ENCODE measurements at places on chromosomes 16 and 17.

DNA sequence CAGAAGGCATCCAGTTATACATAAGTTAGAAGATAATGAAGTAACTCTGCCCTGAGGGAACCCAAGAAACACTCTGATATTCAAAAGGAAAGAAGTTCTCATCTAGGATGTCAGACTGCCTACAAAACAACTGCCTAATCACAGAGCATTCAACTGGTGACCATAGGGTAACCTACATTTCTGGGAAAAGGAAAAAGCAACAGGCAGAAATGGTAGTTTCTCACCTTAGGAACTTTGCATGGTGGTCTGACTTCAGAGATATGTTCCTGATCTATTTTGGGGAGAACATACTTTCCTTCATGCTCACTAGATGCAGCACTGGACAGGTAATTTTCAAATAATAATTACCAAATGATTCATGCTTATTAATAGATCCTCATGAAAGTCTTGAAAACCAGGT lies 16.5 kb downstream of the RNF43 start:
- no peak for DNase-seq

DNA sequence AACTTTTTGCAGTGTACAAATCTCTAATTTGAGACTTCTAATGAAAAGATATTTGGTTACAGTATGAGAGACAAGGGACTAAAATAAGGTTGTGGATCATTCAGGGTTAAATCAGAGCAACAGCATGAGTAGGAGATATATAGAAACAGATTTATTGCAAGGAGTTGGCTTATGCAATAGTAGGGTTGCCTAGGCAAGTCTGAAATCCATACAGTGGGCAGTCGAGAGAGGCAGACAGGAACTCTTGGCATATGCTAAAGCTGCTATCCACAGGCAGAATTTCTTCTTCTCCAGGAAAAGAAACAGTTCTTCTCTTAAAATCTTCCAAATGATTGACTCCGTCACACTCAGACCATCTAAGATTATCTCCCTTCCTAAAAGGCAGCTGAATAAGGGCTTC lies 500.8 kb downstream of the MAF start:
- no peak for DNase-seq

- DNase-seq: no peak
Observed at GRCh38 chr17:4591529-4591928, 7.2 kb downstream of the SMTNL2 start.

DNA sequence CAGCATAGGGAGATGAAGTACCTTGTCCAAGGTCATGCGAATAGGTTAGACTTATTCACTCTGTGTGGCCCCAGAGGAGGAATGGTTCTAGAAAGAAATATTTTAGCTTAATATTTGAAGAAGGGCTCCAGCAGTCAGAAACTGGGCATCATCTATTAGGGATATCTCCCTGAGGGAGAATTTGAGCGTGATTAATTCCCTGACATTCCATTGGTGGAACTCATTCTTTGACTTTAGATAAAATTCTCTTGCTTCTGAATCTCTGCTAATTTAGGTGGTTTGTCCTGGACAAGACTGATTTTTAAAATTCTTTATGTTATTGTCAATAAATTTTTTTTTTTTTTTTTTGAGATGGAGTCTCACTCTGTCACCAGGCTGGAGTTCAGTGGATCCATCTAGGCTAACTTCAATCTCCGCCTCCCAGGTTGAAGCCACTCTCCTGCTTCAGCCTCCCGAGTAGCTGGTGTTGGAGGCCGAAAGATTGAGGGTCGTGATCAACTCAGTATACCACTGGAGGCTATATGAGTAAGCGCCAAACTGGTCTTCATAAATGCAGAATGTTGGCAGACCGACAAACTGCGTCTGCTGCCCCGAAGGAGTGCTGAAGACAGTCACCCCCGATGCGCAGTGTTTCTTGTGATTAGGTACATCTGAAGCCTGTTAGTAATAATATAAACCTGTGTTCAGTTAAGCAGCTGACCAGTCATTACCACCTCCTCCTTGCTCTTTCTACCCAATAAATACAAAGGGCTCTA lies 267.9 kb upstream of the HSBP1 start:
- no peak for DNase-seq

DNA sequence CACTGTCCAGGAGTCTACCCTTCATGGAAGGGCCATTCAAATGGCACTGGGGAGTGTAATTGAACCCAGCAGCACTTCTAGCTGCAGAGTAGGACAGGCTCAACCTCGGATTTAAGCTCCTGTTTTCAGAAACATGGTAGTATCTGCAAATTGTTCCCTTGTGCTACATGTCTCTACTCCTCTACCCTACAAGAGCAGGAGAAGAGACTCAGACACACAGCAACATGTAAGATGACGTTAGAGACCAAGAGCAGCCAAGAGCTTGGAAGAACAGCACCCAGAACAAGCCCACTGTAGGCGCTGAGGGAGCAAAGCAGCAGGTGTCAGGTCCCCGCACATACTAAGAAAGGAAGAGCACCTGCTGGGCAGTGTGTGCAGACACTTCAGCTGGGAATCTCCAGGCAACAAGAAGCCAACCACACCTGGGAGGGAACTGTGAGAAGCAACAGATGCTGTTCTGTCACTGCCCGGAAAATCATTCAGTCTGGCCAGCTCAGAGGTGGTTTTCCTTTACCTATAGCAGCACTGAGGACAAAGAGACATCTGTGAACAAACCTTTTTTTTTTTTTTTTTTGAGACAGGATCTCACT lies 35.6 kb upstream of the MNT start:
- DNase-seq: no peak

GRCh38 chr17:917391-917811 lies 62.2 kb downstream of the NXN start:
- DNase-seq: no peak

- no peak for DNase-seq
Observed at GRCh38 chr17:58279736-58280479, 827 bp downstream of the MPO start.

DNA sequence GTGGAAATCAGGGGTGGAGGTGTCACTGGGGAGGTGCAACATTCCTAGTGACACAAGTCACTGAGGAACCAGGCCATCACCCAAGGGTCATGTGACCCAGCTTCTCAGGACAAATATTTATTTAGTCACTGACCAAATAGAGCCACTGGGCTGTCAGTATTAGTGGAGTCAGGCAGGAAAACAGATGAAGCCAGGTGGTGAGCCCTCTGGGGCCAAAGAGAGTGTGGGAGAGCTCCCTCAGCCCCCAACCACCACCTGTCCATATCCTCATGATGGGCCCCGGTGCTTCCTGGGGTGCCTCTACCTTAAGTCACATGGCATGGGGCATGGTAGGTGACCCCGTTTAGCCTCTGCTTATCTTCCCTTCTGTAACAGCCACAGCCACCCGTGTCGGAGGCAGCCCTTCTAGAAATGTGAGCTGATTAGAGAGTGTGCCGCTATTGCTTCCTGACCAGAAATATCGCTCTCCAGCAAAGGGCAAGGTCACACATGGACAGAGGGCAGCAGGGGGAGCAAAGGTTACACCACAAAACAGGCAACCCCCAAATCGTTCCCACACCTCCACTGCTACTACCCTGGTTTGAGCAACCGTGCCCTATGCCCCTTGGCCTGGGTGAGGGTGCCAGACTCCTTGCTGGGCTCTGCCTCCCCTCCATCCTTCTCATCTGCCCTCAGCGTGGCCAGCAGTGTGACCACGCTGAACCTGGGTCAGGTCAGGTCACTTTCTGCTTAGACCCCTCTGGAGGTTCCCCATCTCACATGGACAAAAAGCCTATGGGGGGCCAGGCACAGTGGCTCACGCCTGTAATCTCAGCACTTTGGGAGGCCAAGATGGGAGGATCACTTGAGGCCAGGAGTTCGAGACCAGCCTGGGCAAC lies 8.6 kb upstream of the AKTIP start:
- DNase-seq: no peak

GRCh38 chr17:81249223-81250040 lies 10.3 kb downstream of the NDUFAF8 start:
- no peak for DNase-seq

DNA sequence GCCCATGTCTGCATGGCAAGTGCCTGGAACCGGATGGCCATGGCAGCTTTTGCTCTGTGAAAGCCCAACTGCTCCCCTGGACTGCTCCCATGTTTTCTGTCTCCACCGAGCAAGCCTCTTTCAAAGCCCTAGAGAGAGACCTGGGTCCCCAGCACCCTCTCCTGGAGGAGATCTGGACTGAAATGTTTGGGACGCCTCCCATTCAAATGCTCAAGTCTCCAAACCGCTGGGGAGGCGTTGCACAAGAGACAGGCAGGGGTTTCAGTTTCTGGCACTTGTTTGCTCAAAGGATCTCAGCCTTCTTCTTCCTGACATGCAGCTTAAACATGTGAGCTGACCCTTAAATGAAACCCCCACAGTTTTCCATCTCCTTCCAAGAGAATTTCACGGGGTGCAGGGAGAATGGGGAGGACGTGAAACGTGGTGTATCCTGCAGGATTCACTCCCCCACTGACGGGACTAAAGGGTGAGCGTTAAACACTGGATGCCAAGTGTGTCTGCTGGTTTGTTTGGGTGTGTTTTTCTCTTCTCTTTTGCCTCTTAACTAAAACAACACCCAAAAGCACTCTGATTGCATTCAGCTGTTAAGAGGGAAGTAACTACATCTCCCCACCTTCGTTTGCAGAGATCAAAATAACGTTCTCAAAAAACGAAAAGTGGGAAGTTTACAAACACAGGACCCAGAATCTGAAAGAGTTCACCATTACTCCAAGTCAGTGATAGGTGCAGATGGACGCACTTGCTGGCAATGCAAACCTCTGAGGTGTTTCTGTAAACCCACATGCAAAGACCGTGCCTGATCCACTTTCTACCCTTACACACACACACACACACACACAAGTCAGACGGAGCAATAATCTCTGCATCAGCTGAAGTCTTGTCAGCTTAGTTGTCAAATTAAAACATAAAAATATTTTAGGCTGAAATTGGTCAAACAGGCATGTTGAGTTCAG lies 256.9 kb downstream of the C16orf95 start:
- no peak for DNase-seq

DNA sequence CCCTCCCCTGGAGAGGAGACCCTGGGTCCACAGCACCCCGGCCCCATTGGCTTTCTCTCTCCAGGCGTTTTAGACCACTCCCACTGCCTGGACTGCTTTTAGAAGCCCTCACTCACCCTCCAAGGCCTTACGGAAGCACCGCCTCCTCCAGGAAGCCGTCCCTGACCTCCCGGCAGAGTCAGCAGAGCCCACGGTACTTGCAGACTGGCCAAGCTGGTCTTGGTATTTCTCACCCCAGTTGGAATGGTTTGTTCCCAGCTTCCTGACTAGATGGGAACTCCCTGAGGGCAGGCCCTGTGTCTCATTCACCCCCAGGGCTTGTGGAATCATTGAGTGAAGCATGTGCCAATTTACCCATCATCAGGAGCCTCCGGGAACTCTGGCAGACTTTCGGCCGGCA lies 9.2 kb downstream of the SCGB1C2 start:
- no peak for DNase-seq

DNA sequence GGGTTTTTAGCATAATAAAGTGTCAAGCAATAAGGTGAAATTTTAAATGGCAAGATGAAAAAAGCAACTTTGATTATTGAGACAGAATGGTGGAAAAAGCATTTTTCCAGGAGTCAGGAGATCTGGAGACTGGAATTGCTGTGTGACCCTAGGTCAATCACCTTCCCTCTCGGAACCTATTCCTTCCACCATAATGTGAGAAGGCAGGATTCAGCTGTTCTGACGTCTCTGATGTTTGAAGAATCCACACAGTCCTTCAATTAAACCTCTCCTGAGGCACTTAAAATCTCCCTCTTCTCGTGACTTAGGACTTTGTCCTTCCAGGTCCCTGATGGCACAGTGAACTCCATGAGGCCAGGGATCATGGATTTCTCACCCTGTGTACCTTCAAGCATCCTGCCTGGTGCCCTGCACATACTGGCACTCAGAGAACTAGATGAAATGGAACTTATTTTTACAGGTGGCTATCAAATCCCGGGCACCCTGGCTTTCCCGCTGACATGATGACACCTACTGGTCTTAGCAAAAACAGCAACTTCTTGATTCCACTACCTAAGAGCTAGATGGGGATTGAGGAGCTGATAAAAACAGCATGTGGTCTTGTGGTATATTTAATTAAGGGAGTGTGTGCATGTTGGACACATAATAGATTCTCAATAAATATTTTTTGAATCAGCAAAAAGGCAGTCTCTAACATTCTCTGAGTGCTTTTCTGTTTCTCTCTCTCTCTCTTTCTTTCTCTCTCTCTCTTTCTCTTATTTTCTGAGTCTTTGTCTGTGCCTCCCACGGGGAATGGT lies 2.3 kb upstream of the CCDC182 start:
- peak; percentile 68 for DNase-seq

DNA sequence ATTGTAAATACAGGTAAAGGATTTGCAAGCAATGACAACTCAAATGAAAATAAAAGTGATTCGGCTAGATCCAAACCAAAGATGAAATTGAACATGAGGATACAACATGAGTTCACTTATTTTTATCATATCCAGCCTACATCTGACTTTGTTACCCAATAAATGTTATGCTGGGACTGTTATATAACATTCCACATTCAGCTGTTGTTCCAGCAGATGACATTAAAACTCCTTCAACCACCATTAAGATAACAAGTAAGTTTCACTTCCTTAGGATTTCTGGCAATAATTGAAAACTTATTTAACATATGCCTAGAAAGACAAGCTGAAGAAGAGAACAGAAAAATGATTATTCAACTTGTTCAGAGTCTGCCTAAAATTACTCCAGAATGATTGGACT lies 729.4 kb downstream of the CDH11 start:
- no peak for DNase-seq

DNA sequence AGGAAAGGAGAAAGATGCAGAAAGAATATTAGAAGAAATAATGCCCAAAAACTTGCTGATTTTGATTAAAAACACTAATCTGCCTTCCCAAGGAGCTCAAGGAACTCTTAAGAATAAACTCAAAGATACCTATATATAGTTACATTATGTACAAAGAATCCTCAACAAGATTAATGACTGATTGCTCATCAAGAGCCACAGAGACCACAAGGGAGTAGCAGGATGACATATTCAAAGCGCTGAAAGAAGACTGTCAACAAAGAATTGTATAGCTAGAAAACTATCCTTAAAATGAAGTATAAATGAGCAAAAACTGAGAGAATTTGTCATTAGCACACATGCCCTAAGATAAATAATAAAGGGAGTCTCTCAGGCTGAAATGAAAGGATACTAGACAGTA lies 6.2 kb downstream of the LPCAT2 start:
- DNase-seq: no peak

DNA sequence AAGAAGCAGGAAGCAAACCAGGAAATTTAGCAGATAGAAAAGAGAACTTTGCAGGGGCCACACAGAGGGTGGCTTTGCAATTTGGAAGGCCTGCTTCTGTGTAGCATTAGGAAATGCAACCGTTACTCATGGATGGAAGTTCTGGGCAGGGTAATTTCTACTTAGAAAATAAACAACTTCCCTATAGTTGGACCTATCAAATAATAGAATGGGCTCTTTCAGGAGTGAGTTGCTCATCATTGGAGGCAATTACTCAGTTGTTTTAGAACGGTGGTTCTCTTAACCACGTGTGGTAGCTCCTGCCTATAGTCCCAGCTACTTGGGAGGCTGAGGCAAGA lies 25.8 kb upstream of the HS3ST2 start:
- DNase-seq: no peak

GRCh38 chr17:38922538-38923297 lies 2.7 kb upstream of the LASP1NB start:
- DNase-seq: peak; percentile 41
